ENCODE measurements at places on chromosomes 12 and 14. TPM values are rescaled to one million over a fixed set of nuclear protein-coding genes. Genes with fewer than 3 reads are reported as not detected.

- no peak for DNase-seq
These were observed 118.2 kb downstream of the TSPAN9 start for GRCh38 chr12:3195337-3195736.

DNA sequence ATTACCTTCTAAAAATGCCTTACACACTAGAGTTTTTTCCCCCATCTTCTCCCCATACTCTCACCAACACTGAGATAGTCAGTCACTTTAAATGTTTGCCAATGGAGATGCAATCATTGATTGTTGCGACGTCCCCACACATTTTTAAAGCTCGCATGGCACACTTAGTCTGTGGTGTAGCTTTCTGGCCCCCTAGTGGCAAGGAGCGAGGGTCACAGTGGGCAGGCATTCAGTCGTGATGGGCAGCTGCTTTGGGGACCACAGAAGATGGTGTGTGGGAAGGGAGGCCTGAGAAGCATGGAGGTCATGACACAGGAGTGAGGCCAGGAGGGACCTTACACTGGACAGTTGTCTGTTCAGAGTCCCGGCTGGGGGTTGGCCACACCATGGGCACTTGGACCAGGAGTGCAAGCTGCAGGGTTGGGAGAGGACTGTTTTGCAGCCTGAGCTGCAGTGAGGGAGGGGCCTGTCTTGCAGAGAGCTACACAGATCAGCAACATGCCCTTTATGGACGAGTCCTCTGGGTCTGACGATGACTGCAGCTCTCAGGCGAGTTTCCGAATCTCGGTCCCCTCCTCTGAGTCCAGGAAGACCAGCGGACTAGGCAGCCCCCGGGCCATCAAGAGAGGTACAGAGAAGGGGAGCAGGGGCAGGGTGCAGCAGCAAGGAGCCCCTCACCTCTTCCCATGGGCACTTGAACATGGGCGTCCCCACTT, 28.6 kb downstream of the PIGH start:
- peak; percentile 67 for DNase-seq

DNA sequence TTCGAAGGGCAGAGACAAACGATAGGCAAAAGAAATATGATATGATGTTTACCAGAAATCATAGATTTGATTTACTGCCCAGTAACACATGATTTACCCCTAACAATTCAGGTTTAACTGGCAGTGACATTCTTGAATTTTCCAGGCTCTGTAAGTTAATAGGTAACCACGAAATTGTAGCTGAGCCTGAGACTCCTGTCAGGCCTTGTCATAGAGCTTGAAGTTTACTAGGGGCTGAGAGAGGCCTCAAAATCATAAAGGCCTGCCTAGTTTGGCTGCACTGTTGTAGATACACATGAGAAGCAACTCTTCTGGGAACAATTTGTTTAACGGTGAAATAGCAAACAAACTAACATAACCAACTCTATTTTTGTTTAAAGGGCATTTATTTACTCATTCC, 3.3 kb downstream of the ERP27 start:
- peak; percentile 39 for DNase-seq

NRL gene
- total RNA-seq = 1.7 TPM

FAM222A gene
- 11.7 TPM for total RNA-seq

DNA sequence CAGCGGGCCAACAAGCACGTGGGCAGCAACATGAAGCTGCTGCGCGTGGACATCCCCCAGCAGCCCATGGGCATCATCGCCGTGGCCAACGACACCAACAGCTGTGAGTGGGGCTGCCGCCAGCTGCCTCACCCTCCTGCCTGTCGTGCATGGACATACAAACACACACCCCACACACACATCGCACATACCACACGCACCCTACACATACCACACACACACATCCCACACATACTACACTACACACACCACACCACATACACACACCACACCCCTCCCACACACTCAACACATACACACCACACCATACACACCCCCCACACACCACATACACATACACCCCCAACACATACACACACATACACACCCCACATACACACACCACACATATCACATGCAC, 25.2 kb upstream of the NXPH4 start:
- DNase-seq = no peak

C12orf56 gene
- total RNA-seq = 5.7 TPM

A2ML1 gene
- 0.36 TPM for total RNA-seq

- peak; percentile 59 for DNase-seq
These were observed 42.6 kb upstream of the LIMA1 start for GRCh38 chr12:50325890-50326391.

OTX2 gene
- total RNA-seq = not detected

DNA sequence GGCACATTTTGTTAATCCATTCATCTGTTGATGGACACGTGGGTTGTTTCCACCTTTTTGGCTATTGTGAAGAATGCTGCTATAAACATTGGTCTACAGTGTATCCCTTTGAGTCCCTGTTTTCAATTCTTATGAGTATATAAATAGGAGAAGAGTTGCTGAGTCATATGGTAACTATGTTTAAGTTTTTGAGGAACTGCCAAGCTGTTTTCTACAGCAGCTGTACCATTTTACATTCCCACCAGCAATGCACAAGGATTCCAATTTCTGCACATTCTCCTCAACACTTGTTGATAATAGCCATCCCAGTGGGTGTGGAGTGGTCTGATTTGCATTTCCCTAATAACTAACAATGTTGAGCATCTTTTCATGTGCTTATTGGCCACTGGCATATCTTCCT, 6.9 kb upstream of the SVOP start:
- DNase-seq = peak; percentile 52

DNA sequence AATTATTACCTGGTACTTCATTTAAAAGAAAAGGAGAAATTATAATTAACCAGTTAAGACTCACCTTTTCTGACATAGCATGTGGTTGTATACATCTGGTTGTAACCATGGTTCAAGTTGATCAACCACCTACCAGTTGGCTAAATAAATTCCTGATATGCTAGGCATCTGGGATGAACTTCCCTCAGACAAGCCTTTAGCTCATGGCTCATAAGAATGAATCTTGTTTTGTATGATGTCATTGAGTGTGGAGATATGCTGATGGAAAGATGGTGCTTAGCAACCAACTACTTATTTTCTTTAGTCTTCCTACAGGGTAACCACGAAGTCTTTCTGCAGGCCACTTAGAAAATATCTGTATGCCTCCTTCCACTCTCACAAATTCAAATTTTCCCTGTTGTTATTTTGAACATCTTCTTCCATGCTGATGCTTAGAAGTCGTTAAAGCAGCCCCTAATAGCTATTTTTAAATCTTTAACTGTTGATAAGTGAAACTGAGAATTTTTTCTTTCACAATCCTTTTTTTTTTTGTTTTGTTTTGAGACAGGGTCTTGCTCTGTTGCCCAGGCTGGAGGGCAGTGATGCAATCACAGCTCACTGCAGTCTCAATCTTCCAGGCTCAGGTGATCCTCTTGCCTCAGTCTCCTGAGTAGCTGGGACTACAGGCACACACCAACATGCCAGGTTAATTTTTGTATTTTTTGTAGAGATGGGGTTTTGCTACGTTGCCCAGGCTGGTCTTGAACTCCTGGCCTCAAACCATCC, 51.9 kb upstream of the PTHLH start:
- DNase-seq = peak; percentile 79

GRCh38 chr14:51821822-51822221, 38.6 kb upstream of the GNG2 start:
- peak; percentile 9 for DNase-seq

DNA sequence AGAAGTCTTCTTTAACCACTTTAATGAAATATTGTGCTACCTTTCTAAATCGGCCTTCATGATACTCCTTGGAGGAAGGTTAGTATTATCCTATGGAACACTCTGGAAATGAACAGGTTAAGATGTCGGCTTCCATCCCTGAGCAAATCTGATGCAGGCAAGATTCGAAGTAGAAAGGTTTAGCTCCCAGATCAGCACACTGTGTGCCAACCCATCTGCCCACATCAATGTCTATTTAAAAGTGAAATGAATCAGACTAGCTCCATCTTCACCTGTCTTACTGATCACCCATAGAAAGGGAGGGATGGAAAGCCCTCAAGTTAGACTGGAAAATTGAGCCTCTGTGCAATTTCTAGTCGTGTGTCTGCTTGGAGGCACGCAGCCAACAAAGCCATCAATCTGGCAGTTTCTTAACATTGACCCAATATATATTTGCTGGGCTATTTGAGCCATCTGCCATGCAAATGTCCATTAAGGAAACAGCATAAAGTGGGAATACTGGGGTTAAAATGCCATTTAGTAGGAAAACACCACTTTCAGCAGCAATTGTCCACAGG, 506.1 kb downstream of the RMST start:
- no peak for DNase-seq

KCNC2 gene
- not detected for total RNA-seq

KLRC3 gene
- not detected for total RNA-seq

DNA sequence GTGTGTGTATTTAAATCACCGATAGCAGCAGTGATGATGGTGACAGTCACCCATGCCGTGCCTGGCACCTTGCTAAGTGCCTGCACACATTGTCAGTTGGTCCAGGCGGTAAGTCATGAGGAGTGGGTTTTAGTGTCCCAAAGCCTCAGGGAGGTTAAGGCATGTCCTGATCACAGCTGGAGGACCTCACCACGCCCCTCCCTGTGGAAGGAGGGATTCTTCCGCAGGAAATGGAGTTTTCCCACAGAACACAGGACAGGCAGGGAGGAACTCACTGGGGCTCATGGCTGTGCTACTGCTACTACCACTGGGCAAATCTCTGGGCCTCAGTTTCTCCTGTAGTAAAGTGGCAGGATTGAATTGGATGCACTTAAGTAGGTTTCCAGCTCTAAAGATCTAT, 142.3 kb downstream of the CACNA1C start:
- DNase-seq = no peak

- no peak for DNase-seq
These were observed 26.4 kb upstream of the ZFP36L1 start for GRCh38 chr14:68819260-68819691.

REM2 gene
- 0.18 TPM for total RNA-seq

HOXC12 gene
- total RNA-seq = 0.33 TPM

DNA sequence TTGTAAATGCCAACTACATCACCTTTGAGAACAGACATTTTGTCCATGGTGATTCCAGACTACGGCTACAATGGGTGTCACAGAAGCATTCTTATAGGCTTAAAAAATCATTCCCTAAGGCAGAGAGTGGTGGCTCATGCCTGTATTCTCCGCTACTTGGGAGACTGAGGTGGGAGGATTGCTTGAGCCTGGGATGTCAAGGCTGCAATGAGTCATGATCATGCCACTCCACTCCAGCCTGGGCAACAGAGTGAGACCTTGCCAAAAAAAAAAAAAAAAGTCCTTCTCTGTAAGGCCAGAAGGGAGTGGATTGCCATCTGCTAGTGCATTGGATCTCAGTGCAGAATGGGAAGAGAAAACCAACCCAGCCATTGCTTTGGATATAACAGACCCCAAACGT, 522.5 kb downstream of the VRK1 start:
- no peak for DNase-seq

- DNase-seq = no peak
These were observed 279.0 kb upstream of the SYT10 start for GRCh38 chr12:33718631-33719030.

GRCh38 chr12:102026728-102027127, 35.1 kb downstream of the WASHC3 start:
- DNase-seq = no peak

FBLN5 gene
- 0.58 TPM for total RNA-seq

GRCh38 chr14:51207621-51208020, 32.4 kb upstream of the TMX1 start:
- no peak for DNase-seq

DNA sequence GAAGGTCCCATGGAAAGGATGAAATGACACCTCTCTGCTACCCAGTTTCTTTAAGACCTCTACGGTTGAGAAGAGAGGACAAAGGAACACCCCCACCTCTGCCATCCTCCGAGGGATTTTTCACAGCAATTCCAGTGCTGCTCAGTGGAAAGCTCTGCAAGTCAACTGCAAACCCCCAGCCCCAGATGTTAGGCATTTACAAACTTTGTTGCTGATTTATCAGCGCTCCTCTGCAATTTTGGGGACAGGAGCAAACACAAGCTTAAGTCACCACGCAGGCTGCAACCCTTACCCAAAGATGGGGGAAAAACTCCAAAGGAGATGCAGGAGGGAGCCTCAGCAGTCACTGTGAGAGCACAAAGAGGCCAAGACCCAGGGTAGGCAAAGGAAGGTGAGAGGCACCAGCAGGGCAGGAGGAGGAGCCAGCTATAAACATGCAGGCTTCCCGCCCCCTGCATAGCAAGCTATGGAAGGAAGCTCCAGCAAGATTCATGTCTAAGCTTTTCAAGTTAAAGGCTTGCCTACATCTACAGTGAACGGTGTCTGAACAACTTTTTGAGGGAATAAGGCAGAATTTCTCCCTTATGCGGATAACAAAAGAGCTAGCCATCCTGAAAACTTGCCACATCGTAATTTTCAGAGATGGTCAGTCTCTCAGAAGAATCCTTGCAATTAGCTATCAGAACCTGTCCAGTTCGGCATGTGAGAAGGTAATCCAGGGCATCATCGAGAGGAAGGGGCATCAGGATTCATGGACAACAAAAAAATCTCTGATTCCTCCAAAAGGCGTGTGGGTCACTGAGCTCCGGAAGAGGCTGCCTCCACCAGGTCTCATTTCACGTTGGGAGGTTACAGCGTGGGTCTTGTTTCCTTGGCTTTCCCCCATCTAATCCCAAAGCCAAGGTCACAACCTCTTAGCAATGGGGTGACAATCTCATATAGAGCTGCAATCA, 3.9 kb downstream of the CTDSP2 start:
- DNase-seq = no peak

DNA sequence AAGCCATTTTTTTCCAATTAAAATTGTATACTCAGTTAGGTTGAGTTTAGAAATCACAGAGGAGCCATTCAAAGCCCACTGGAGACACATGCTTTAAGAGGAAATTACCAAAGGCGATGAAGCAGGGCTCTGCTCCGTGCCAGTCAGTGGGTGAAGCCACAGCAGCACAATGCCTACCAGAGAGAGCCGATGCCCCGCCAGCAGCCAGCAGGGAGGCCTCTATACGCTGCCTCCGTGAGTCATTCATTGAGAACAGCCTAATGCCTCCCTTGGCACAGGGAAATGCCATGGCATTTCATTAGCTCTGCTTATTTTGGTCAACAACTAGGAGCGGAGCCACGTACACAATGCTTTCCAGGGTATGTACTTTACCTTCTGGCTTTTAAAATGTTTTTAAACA, 197.8 kb upstream of the FRMD6 start:
- no peak for DNase-seq

DNA sequence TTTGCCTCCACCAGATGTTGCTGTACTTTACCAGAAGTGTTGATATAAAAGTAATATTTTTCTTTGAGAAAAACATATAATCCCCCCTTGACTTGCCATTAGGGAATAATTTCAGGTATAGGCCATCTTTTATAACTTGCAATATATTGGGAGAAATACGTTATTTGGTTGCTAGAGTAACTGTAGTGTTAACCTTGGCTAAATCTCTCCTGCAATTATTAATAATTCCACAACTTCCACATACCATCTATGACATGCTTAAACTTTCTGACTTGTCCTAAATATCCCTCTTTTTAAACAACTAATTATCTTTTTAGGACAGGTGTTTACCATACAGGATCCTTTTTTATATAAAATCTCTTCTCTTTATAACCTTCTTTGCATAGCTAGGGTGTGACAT, 1048.2 kb downstream of the SLC16A7 start:
- no peak for DNase-seq

- no peak for DNase-seq
These were observed 15.4 kb downstream of the RAB35 start for GRCh38 chr12:120101182-120101581.

GRCh38 chr12:128445415-128446127, 178.6 kb downstream of the TMEM132C start:
- DNase-seq = no peak

Data from PC-3 (cell line).